ENCODE measurements at places on chromosomes 2 and 18. TPM values are rescaled to one million over a fixed set of nuclear protein-coding genes. Genes with fewer than 3 reads are reported as not detected.

DNA sequence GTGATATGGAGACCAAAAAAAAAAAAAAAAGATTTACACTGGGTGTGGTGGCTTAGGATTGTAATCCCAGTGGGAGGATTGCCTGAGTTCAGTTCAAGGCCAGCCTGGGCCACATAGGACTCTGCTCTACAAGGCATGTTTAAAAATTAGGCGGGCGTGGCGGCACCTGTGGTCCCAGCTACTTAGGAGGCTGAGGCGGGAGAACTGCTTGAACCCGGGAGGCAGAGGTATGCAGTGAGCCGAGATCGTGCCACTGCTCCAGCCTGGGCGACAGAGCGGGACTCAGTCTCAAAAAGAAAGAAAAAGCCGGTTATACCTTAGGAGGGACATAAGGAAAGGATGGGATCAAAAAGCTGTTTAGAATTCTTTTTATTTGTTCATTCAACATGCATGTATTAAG is 707 bp upstream of the SPDYA start:
- no peaks in the 10 kb centered on the region for H3K27me3 ChIP-seq
- no peak overlapping the region for H3K27ac ChIP-seq
- peak overlapping the region; percentile 59 for H3K4me3 ChIP-seq
- no peaks in the 10 kb centered on the region for H3K36me3 ChIP-seq

DNA sequence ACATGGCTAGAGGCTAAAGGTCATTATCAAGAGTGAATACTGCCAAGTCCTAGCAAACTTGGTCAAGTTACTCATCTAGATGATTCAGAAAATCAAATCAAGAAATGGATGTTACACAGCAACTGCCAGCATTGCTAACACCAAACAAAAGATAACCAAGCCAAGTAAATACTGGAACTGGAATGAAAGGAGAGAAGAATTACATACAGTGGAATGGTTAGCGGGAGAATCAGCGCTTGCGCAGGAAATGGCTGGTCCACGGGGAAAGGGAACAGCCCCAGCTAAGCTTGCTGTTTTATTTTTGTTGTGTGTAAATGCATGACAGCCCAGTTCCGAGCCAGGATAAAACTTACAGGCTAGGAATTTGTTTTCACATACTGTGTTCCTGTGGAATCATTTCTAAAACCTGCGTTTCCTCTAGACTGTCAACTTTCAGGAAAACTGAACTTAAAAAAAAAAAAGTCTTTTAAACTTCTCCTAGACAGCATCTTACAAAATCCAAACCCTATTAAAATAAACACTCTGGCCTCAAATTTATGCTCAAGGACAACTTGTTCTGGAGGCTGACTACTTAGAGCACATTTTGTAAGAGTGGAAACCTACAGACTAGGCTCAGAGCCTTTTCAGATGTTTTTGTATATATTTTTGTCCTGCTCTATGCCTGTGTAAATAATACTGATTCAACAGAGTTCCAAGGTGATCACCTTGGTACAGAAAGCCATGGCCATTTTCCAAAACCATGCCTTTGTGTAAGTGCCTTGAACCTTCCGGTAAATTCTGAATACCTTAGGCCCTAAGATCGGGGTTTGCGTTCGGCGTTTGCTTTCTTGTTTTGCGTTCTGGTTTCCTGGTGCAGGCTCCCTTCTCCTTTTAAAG is 30.7 kb upstream of the TXNDC2 start:
- H3K36me3 ChIP-seq: no peaks in the 10 kb centered on the region
- no peak overlapping the region for H3K4me3 ChIP-seq
- H3K27ac ChIP-seq: peak overlapping the region; percentile 48
- H3K4me1 ChIP-seq: no peaks in the 10 kb centered on the region
- DNase-seq: no peak

GRCh38 chr2:158990397-158991214 is 22.2 kb downstream of the TANC1 start:
- no peaks in the 10 kb centered on the region for H3K27me3 ChIP-seq
- H3K4me1 ChIP-seq: no peaks in the 10 kb centered on the region
- H3K4me3 ChIP-seq: no peak overlapping the region

Gene GFPT1
- total RNA-seq: 26.7 TPM

DNA sequence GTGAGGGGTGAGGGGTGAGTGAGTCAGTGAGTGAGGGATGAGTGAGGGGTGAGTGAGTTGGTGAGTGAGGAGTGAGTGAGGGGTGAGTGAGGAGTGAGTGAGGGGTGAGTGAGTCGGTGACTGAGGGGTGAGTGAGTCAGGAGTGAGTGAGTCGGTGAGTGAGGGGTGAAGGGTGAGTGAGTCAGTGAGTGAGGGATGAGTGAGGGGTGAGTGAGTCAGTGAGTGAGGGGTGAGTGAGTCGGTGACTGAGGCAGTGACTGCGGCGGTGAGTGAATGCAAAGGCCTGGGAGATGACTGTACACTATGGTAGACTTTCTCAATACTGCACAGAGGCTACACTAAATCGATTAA is 16.6 kb downstream of the THAP4 start:
- H3K27ac ChIP-seq: no peak overlapping the region

Data from breast epithelium (tissue), 4 donors.